Adipocyte (in vitro differentiated cells): ENCODE measurements at places on chromosomes 5 and 9.

- DNase-seq = no peak
Observed at GRCh38 chr5:120576588-120576987, 112.5 kb downstream of the PRR16 start.

GRCh38 chr5:127290946-127291693, 524 bp downstream of the MEGF10 start:
- peak; percentile 10 for DNase-seq

- peak; percentile 58 for DNase-seq
Observed at GRCh38 chr5:154370119-154370518, 75.7 kb upstream of the SAP30L start.

DNA sequence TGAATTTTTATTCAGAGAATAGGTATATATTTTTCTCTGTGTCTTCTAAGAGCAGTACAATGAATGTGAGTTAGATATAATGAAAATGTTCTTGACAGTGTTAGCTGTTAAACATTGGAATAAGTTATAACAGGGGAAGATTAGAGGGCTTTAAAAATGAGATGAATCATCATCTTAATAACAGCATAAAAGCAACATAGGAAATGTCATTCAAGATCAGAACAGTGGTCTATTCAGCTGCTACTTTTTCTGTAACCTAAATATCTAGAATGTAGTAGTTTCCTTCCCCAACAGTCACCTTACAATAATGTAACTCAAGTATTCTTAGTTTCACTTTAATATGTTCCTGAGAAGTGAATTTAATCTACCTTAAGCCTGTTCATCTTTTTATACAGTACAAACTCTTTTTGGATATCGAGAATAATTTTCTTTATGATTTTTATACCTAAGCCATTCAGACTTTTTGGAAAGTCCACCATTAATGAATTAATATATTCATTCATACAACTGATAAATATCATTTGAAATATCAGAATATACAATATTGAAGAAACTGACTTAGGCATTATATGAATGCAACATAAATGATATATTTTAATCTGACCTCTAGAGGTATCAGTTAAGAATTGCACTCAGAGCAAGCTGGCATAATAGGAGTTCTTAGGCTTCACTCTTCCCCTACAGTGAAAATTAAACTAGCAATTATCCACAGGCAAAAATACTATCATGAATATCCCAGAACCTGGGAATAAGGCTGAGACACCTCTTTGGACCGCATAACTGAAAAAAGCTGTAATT, 66.1 kb upstream of the EDIL3 start:
- peak; percentile 50 for DNase-seq

- DNase-seq = no peak
Observed at GRCh38 chr9:136694872-136695247, 7.6 kb upstream of the AGPAT2 start.

- peak; percentile 68 for DNase-seq
Observed at GRCh38 chr5:16929831-16930230, 6.3 kb downstream of the MYO10 start.

- DNase-seq = no peak
Observed at GRCh38 chr9:20001058-20001457, 212.2 kb upstream of the SLC24A2 start.

- DNase-seq = no peak
Observed at GRCh38 chr5:162990856-162991497, 446.4 kb upstream of the CCNG1 start.

- no peak for DNase-seq
Observed at GRCh38 chr5:178455480-178455835, 134.7 kb downstream of the COL23A1 start.

GRCh38 chr9:78214492-78214891, 21.4 kb upstream of the CEP78 start:
- DNase-seq = peak; percentile 4

GRCh38 chr5:52769061-52769460, 18.7 kb upstream of the ITGA1 start:
- peak; percentile 63 for DNase-seq
